ENCODE measurements at places on chromosomes 7 and 10. TPM values are rescaled to one million over a fixed set of nuclear protein-coding genes. Genes with fewer than 3 reads are reported as not detected.

- DNase-seq, result peak; percentile 79
Observed at GRCh38 chr7:74718336-74718735, 55.5 kb upstream of the NCF1 start.

- DNase-seq, result no peak
Observed at GRCh38 chr7:116283595-116284204, 73.4 kb downstream of the TES start.

- no peak for DNase-seq
Observed at GRCh38 chr7:1220000-1220726, 12.5 kb upstream of the UNCX start.

GRCh38 chr7:114623146-114623545, 208.5 kb downstream of the FOXP2 start:
- no peak for DNase-seq

DNA sequence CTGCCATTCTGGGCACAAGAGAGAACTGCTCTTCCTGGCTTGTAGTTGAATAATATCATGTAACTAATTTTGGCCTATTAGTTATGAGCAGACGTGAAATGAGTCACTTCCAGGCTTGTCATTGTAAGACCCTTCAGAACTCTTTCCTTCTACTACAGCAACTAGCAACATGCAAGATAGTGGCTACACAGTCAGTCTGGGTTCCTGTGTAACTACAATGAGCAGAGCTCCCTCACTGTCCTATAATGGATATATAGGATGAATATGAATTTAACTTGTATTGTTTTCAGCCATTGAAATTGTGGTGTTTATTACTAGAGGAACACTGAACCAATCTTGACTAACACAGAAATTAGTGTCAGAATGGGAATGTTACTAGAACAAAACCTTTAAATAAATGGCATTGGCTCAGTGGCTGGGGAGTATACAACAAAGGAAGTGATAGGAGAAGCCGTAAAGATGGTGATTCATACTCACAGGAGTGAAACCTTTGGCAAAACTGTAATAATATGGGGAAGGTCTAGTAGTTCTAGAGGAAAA, 2.9 kb upstream of the MTPN start:
- DNase-seq, result peak; percentile 75

- DNase-seq, result no peak
Observed at GRCh38 chr10:113527211-113527906, 25.5 kb upstream of the HABP2 start.

DNA sequence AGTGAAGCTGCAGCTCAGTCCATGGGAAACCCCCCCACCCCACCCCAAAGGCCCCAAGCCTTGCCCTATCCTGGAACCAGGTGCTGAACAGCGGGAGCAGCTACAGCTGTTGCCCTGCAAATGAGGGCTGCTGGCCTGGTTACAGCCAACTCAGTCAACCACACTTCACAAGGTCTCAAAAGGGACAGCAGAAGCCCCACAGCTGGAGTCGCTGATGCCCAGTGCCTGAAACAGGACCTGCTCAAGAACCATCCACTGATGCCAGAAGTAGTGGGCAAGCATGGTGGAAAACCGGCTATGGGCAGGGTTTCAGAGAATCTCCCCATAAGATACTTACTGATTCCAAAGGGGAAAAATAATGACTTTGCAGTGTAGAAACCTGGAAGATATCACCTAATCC, 110.3 kb downstream of the SLC37A3 start:
- DNase-seq, result no peak

GRCh38 chr7:155356323-155357105, 58.8 kb downstream of the INSIG1 start:
- DNase-seq, result no peak

DNA sequence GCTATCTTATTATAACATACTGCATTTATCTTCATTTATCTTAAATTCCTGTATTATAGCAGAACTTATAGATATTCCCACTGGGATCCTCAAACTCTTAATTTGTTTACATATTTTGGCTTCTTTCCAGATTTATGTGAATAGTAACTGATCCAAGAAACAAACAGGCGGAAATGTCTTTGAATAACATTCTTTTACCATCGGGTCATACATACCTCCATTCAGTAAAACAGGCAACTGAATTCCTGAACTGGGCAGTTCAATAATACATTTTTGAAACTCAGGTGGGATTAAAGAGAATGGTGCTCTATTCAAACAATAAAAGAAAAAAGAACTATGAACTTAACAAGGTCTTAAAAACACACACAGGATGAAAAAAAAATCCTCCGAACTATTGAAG, 337.4 kb downstream of the CRPPA start:
- DNase-seq, result no peak

- DNase-seq, result no peak
Observed at GRCh38 chr10:3714967-3715366, 70.0 kb downstream of the KLF6 start.

- DNase-seq, result no peak
Observed at GRCh38 chr10:103476046-103476768, 2.8 kb downstream of the CALHM3 start.

DNA sequence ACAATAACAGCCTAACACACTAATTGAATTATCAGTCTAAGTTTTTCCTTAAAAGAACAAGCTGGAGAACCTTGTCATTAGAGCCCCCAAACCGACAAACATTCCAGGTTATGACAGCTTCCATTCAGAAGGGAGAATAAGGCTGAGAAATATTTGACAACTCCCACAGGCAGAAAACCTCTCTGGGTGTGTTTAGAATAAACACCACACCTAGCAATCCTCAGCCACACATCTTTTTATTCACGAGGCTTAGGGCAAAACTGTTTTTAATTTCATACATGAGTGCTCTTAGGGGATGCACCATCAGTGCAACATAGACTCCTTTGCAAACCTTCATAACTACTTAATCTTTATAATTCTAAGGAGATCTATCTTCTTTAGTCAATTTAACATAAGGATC, 24.2 kb downstream of the STN1 start:
- no peak for DNase-seq

- DNase-seq, result no peak
Observed at GRCh38 chr7:152333134-152333533, 102.7 kb downstream of the KMT2C start.

GRCh38 chr7:28787106-28787505, 171.0 kb downstream of the TRIL start:
- no peak for DNase-seq

DNA sequence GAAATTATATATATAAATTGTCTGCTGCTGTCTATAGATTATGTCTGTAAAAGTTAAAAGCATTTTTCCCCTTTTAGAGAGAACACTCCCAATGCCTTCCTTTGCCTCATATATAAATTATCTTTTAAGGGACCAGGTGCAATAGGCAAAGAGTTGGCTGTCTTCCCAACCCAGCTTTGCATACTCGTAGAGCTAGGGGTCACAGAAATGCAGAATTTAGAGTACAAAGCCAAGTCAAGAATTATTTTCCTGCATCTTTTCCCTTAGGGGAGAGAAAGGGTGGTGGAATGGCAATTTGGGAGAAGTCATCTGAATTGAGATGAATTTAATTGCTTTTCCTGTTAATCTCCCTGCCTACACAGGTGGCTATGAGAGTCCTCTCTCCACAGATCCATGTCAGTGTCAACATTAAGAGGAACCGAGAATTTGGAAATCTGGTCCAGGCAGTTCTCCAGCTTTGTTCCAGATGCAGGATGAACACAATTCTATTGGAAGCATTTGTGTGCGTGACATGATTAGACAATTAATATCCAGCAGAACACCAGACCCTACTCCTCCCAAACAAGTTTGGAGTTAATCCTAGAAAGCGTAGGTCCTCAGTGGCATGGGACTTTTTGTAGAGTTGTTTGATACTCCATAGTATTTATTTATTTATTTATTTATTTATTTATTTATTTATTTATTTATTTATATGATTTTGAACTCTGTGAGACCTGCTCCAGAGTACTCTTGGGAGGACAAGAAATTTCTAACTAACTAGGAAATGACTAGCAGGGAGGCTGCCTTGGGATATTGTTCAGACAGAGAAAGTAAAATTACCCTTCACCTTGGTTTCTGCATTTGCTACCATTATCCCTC, 80.3 kb upstream of the SKAP2 start:
- DNase-seq, result no peak

- peak; percentile 55 for DNase-seq
Observed at GRCh38 chr7:26291699-26292538, at the start of gene SNX10. SNX10 (plus strand) TSS chr7:26291862; CDS start chr7:26346443, 54,581 bp downstream.

DNA sequence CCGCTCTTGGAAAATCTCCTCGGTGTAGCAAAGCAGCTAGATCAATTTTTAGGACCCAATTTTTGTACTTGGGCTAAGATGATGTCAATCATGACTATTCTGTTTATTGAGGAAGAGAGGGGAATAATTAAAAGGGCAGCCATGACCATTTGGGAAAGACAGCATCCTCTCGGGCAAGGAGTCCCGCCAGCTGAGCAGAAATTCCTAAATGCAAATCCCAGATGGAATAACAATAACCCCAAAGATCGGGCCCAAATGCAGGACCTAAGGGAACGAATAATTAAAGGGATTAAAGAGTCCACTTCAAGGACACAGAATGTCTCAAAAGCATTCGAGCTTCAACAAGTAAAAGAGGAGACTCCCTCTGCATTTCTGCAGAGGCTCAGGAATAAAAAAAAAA, 18.7 kb downstream of the COL17A1 start:
- no peak for DNase-seq

DNA sequence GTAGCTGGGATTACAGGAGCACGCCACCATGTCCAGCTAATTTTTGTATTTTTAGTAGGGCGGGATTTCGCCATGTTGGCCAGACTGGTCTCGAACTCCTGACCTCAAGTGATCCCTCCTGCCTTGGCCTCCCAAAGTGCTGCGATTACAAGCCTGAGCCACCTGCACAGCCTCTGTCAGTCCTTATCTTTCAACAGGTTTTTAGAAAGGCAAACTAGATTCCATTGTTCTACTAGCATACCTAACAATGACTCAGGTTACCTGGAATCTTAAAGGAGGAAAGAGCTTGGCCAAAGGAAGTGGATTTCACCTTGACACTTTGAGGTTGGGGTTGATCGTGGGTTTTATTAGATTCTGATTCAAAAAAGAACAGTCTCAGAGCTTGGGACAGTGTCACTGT, 3.2 kb downstream of the ABCC2 start:
- DNase-seq, result peak; percentile 15

DNA sequence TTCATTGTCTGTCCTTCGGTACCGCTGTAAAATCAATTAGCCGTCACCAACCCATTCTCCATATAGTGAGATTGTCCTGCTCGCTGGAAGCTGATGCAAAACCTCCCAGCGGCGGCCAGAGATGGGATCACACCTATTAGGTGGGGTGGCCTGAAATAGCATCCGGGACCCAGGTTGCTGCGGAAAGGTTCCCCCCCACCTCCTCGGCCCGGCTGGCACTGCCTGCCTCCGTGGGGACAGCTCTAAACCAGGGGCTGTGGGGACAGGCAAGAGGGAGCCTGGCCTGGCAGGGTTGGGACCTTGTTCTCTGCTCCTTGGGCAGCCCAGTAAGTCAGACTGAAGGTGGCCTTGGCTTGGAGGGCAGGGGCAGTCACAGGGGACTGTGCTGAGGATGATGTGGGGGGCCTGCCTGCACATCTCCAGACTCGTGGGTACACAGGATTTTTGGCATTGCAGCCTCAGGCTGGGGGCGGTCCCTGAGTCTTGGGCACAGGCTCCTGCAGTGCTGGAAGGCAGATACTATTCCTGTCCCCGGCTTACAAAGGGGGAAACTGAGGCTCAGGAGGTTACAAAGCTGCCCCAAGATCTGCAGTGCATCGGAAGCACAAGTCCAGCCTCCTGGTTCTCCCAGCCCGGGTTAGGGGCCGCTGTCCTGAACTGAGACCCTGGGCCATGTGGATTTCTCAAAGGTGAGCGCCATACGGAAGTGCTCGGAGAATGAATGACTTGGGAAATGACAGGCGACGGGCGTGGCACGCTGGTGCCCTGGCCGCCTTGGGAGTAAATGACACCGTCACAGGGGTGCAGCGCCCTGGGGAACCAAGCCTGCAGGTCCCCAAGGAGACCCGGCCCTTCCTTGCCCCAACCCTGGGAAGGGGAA, 65.6 kb downstream of the UNCX start:
- DNase-seq, result no peak

GRCh38 chr7:36707465-36707864, 16.8 kb downstream of the AOAH start:
- DNase-seq, result no peak

GRCh38 chr7:150511048-150511447, 3.6 kb upstream of the GIMAP7 start:
- no peak for DNase-seq

GRCh38 chr10:13649844-13650520, 63.2 kb downstream of the PRPF18 start:
- no peak for DNase-seq

- DNase-seq, result no peak
Observed at GRCh38 chr10:77386365-77386764, 251.2 kb downstream of the KCNMA1 start.

- no peak for DNase-seq
Observed at GRCh38 chr10:29600821-29601220, 34.0 kb downstream of the SVIL start.

GRCh38 chr10:27816320-27816719, 70.7 kb upstream of the MKX start:
- no peak for DNase-seq

- DNase-seq, result no peak
Observed at GRCh38 chr10:34589275-34589674, 225.8 kb downstream of the PARD3 start.

DNA sequence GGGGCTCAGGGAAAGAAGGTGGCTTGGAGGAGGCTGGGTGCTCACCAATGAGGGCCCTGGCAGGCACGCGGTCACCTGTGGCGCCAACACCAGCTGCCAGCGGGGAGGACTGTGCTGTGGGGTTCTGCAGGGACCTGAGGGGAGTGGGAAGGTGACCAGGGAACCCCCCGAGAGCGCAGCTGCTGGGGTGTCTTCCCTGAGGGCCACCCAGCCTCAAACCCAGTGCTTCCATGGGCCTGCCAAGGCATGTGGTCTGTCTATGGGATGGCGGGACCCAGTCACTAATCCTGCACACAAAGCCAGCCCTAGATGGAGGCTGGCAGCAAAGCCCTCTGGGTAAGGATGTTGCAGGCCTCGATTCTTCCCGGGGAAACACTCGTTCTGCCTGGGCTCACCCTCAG, 117.1 kb downstream of the EBF3 start:
- DNase-seq, result no peak

GRCh38 chr10:63464402-63465292, 1.1 kb downstream of the JMJD1C start:
- DNase-seq, result no peak

Gene PRRT4
- 0.73 TPM for total RNA-seq

Gene HOXA10
- 29.3 TPM for total RNA-seq

Gene C10orf62
- not detected for total RNA-seq

Gene RET
- 0.06 TPM for total RNA-seq

Gene MOGAT3
- not detected for total RNA-seq

Gene ACTR3C
- not detected for total RNA-seq

Gene SSC4D
- 0.23 TPM for total RNA-seq

Gene ITIH5
- not detected for total RNA-seq

Gene ABCB1
- not detected for total RNA-seq

Gene ZNF727
- not detected for total RNA-seq
